ENCODE measurements at places on chromosomes 3 and 15.

DNA sequence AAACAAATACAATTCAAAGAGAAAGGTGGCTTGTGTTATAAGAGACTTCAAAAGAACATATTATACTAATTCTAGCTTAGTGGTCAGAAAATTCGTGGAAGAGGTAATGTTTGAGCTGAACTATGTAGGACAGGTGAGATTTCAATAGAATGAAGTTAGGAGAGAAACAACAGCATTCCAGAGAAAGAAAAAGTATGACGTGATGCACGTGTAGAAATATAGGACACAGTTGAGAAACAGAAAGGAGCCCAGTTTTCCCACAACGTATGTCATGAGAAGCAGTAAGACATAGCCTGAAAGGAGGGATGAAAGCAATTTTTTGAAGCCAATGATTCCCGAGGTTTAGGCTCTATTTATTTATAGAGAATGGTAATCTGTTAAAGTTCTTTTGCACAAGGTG is 18.7 kb upstream of the P3H2 start:
- no peak for DNase-seq

- no peak for DNase-seq
Measured at GRCh38 chr3:59133311-59133710, 83.5 kb upstream of the CFAP20DC start.

DNA sequence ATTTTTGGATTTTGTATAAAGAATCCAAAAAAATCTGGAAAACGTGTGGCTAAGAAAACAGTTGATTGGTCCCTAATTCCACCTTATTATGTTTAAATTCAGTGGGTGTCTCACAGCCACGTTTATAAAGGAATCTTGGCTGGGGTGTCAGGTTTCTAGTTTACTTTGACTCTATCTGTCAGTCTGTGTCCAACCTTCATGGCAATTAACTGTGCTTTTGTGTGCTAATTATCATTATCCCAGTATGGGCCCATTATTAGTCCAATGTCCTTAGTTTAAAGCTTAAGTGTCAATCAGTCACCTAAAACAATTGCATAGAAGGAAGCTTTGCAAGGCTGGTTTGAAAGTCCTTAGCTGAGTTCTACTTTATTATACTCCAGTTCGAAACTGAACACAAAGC is 3.7 kb upstream of the CNTN4 start:
- DNase-seq, result no peak

DNA sequence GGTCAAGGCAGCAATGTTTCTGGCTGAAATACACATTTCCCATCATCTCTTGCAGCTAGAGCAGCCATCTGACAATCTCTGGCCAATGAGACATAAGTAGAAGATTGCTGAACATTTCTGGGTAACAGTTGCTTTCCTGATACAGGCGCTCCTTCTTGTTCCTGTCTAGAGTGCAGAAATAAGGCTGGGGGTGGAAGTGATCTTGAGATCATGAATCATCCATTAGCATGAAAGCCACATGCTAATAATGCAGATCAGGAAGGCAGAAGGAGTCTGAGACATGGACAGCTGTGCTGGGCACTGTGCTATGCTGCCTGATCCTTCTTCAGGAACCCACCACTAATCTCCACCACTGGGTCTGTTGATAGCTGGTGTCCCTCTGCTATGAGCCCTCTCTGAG is 14.8 kb upstream of the TMEM108 start:
- no peak for DNase-seq

DNA sequence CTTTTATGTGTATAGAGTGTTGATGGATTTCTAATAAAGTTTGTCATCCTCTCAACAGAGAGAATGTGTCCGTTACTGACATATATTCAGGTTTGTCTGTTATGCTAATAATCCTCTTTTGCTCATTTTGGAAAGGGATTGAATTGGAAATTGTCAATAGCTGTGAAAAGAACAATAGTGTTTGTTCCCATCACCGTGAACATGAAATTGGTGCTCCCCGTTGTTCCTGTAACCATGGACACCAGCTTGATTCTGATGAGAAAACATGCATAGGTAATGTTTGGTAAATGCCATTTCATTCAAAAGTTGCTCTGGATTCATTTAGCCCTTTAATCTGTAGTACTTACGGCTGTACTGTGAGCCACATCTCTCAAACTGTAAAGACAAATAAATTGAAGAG is 707.0 kb upstream of the GOLIM4 start:
- no peak for DNase-seq

DNA sequence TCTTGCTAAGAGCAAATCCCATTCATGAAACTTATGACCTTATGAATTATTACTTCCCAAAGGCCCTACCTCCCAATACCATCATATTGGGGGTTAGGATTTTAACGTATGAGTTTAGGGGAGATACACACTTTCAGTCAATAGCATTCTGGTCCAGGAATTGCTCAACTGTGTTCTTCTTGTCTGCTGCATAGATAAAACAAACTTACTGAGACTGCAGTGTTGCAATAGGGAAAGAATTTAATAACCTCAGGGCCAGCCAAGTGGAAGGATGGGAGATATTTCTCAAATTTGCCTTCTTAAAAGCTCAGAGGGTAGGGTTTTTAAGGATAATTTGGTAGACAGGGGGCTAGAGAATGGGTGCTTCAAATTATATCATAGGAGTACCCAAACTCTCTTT is 625.8 kb downstream of the OTOL1 start:
- DNase-seq, result no peak

GRCh38 chr15:65833501-65834205 is 35.6 kb upstream of the RAB11A start:
- peak; percentile 29 for DNase-seq

DNA sequence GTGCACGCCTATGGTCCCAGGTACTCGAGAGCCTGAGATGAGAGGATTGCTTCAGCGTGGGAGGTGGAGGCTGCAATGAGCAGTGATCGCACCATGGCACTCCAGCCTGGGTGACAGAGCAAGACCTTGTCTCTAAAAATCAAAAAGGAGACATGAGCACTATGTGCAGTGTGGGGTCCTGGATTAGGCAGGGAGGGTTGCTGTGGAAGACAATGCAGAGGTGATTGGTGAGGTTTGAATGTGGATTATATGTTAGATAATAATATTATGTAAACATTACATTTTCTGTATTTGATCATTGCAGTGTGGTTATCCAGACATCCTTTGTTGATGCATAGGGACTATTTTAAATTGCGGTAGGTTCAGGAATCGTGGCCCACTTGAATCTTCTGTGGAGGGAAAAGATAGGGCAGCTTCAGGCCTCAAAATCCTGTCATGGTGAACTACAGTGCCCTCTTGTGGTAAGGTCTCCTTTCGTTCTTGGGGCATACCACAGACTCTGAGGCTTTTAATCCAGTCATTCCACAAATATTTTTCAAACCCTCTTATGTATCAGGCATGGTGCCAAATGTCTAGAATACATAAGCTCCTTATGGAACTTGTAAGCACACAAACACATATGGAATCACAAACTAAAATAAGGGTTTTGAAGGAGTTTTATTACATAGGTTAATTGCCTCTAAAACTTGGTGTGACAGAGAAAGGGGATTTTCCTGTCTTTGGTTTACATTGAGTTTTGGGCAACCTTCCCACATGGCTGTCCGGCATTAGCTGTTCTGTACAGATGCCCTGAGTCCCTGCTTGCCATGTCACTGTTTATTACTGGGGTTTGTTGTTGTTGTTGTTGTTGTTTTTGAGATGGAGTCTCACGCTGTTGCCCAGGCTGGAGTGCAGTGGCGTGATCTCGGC is 37.7 kb downstream of the GPD1L start:
- DNase-seq, result peak; percentile 52

DNA sequence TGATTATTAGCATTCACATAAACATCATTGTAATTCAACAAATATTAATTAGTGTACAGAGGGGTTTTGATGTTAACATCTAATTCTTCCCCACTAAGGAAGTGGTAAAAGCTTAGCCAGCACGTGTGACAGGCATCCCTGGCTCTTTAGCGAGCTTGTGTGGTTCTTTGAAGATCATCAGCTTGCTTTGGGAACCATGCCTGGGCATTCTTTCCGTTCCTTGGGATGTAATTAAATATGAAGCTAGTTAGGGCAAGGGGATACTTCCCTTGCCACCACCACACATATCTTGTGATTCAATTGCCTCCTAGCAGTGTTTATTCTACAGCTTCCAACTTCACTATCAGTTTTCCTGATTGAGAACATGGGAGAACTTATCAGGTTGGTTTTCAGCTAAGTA is 246.5 kb downstream of the MYRIP start:
- no peak for DNase-seq

Measured in CD14-positive monocyte (primary cell).